Urinary bladder (tissue), 4 donors: ENCODE measurements at places on chromosomes 11 and 22. TPM values are rescaled to one million over a fixed set of nuclear protein-coding genes. Genes with fewer than 3 reads are reported as not detected.

Gene KRTAP5-9
- polyA plus RNA-seq = 0.54 TPM

Gene ASPHD2
- polyA plus RNA-seq = 0.53 TPM

Gene DCDC1
- polyA plus RNA-seq = 0.09 TPM

Gene C11orf87
- polyA plus RNA-seq = not detected

Gene PTPN5
- 1.3 TPM for polyA plus RNA-seq

Gene FLRT1
- 0.66 TPM for polyA plus RNA-seq

Gene SYT13
- polyA plus RNA-seq = not detected

DNA sequence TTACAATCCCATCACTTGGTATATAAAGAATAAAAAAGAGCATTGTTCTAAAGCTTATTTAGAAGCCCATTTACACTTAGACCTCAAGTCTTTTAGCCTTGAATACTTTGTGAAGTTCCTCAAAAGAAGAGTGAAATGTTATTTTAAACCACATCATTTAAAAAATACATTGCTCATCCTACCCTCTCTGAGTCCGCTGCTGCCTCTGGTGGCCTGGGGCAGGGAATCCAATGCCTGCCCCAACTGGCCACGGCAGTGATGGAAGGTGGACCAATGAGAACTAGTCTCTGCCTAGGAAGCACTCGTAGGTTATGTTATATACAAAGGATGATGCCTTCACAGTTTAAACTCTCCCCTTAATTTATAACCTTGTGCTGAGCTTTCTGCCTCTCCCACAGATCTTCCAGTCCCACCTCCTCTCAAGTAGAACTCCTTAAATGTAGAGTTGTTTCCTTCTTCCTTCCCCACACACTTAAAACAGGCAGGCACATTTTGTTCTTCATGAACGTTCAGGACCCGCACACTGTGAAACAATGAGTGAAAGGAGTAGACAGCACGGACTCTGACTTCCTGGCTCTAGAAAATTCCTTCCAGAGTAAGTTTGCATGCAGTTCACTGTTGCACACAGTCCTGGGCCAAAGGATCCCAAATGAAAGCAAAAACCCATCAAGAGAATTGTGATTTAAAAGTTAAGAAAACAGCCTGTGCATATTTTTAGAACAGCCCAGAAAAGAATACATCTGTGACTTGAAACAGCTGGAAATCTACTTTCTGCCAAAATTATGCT is 167.8 kb downstream of the RRAS2 start:
- DNase-seq = peak; percentile 26

DNA sequence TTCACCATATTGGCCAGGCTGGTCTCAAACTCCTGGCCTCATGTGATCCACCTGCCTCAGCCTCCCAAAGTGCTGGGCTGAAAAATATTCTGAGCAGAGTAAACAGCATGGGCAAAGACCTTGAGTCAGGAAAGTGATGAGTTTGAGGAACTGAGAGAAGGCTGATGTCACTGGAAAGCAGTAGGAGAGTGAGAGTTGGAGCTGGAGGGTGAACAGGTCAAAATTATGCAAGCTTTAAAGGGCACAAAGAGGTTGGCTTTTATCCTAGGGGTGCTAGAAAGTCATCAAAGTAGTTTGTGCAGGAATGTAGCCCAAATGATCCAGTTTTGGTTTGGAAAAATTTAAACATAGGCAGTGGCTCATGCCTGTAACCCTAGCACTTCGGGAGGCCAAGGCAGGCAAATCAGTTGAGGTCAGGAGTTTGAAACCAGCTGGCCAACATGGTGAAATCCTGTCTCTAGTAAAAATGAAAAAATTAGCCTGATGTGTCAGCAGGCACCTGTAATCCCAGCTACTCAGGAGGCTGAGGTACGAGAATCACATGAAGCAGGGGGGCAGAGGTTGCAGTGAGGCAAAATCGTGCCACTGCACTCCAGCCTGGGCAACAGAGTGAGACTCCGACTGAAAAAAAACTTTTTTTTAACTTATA is 44.7 kb upstream of the CXCR5 start:
- no peak for DNase-seq

- DNase-seq = no peak
These were observed 42.4 kb upstream of the API5 start for GRCh38 chr11:43269254-43269918.

GRCh38 chr11:69682681-69683326 is 7.7 kb upstream of the LTO1 start:
- no peak for DNase-seq

- DNase-seq = no peak
These were observed 112.0 kb upstream of the MTNR1B start for GRCh38 chr11:92857407-92857806.

DNA sequence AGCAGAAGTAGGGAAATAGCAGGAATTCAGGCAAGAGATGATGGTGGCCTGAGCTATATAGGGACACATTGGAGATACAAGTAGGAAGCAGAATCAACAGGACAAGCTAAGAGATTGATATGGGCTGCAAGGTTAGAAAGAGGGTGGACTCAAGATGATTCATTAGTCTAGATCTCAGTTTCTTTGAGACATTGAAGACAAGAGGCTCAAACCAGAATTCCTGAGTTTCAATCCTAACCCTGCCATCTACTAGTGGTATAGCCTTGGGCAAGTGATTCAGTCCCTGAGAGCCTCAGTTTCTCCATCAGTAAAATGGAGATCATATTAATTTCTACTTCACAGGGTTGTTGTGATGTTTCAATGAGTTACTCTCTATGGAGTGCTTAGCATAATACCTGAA is 53.1 kb upstream of the NAV2 start:
- DNase-seq = no peak
